ENCODE measurements at places on chromosomes 13 and 19.

GRCh38 chr13:54394085-54394700 is 1365.6 kb downstream of the OLFM4 start:
- DNase-seq = no peak

GRCh38 chr13:62850331-62850730 is 1434.7 kb upstream of the PCDH20 start:
- DNase-seq = no peak

DNA sequence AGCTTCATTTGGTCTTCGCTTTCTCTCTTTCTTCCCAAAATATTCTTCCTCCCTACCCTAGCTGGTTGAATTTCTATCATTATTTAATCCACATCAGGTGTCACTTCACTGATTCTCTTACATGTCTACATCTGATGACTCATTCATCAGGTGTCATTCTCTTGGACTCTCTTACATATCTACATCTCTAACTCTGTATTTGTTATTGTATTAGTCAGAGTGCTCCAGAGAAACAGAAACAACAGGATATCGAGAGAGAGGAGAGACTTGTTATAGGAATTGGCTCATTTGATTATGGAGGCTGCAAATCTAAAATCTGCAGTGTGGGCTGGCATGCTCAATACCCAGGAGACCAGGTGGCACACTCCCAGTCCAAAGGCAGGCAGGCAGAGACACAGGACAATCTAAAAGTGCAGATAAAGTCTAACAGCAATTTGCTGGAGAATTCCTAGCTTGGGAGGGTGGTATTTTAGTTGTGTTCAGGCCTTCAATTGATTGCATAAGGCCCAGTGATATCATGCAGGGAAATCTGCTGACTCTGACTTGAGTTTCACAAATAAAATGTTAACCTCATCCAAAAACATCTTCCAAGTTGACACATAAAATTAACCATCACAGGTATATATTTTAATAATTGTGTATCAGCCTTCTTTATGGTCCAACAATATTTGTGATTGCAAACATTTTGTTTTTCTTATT is 541.4 kb upstream of the SLITRK5 start:
- peak; percentile 38 for DNase-seq

DNA sequence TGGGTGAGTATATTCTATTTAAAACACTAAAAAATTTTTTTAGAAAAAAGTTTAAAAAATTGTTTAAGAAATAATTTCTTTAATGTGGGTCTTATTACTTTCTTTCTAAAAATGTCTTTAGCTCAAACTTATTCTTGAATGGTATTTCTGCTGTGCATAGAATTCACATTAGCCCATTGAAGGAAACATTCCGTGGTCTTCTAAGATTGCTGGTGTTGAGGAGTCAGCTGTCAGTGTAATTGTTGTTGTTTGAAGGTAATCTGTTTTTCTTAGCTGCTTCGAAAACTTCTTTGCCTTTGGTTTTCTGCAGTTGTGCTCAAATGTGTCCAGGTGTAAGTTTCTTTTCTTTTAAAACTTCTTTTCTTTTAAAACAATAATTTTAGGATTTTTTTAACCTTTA is 85.4 kb upstream of the KLF12 start:
- no peak for DNase-seq

DNA sequence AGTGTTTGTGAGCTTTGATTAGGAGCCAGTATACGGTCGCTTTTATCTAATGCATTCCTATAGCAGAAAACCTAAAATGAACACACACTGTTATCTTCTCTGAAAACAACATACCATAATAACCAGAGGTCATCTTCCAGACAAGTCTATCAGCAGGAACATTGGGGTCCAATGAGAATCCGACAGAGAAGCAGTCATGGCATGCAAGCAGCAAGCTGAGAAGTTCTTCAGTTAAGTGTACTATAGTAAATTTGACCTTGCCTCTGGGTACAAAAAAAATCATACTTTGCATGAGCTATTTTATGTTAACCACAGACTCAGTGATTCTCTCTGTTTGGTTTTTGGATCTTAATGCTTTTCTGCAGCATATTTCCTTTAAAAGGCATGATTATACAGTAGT is 1505.1 kb downstream of the PCDH9 start:
- DNase-seq = no peak

All from HT1080 (cell line).